Ammon's horn (tissue), 1 donor: ENCODE measurements at places on chromosomes 4 and X.

DNA sequence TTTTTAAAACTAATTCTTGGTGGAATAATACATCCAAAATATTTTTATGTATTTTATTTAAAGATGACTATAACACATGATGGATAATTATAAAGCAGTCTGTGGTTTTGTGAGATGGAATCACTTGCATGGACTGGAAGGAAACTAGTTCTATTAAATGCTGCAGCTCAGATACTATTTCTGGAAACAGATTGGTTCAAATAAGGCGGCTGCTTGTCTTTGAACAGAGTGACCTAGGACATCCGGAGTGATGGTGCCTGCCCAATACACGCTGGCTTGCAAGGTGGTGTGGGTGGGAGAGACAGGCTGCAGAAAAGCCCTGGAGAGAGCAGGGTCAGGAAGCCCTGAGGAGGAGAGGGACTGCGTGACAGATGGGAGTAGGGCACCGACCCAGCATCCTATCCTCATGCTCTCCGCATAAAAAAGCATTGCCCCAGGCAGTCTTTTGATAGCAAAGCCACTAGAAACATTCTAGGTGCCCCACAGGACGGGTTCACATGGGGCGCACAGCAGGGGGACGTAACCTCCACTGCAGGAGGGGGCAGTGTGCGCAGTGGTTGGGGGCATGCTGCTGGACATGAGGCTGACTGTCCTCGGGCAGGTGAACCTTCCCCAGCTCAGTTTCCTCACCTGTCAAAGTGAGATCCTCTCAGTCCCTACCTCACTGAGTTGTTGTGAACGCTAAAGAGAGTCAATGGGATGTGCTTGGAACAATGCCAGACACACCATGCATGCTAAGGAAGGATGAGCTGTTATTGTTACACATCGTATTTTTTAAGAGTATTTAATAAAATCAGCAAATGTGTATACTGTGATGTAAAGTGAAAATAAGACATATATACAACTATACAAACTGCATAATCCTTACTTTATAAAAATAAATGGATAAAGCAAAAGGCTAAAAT, 71.3 kb downstream of the EVC2 start:
- no peak for DNase-seq

- no peak for DNase-seq
Observed at GRCh38 chr4:52968691-52969090, 106.6 kb downstream of the RASL11B start.

DNA sequence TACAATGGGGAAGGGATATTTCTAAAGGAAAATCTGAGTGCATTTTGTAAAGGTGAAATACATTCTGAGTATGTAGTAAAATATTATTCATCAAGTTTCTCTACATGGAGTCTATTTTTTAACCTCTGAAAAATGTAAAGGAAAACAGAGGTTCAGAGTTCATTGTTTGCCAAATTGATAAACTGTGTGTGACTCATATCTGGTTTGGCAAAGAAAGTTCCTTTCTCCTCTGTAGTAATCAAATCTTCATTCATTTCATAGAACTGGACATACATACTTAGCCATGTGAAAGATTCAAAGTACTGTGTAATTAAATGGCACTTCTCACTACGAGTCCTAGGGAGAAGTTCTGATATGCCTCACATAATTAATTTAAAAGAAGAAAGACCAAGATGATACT, 61.6 kb downstream of the HPGD start:
- no peak for DNase-seq

- no peak for DNase-seq
Observed at GRCh38 chrX:2462780-2463179, 38.0 kb downstream of the DHRSX start.

- no peak for DNase-seq
Observed at GRCh38 chr4:153705743-153706468, 21.8 kb downstream of the TLR2 start.

- no peak for DNase-seq
Observed at GRCh38 chr4:113260688-113261087, 211.2 kb downstream of the ANK2 start.
